ENCODE measurements at places on chromosomes 13 and 19.

DNA sequence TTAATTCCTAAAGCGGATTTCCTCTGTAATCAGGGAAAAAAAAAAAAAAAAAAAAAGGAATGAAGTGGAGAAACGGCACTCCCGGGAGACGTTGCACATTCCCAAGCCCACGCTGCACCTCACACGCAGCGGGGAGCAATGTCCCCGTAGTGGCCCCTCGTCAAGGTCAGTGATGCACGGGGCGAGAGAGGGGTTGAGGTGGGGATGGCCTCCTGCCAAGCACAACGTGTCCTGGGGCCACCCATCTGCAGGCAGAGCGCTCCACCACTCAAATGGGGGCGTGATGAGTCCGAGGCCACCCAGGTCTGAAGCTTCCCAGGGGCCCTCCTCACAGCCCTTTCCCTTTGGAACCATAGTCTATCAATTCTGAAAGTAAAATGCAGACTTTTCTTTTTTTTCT, 15.1 kb downstream of the PLK5 start:
- no peak for ATAC-seq

DNA sequence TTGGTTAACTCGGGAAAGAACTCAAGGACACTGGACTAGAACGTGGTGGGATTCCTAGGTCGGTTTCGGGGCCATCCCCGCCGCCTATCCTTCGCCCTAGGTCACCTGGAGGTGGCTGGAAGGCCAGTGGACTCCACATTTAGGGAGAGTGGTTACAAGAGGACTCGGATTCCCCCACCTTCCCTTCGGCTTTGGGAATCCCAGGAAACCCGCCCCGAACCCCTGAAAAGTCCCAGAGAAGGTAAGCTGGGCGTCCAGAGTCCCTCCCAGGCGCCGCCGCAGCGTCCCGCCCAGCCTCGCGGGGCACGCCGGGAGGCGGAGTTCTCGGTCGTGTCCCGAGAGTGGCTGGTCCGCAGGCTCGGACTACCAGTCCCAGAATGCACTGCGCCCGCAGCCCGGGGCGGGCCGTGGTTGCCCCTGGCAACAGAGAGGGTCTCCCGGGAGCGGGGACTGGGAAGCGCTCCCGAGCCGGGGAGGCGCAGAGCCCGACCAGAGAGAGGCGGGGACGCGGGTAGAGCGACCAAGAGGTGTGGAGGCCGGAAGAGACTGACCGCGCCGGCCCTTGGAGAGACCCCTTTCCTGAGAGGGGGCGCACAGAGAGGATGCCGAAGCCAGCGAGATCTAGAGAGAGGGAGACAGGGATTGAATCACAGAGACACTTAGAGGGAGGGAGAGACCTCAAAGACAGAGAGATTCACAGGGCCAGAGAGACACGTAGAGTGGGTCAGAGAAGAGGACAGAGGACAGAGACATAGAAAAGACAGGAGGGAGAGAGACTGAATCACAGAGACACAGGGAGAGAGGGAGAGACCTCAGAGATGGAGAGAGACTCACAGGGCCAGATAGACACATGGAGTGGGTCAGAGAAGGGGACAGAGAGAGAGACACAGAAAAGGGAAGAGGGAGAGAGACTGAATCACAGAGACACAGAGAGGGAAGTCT, 2.6 kb upstream of the PRKCG start:
- ATAC-seq: peak; percentile 93

DNA sequence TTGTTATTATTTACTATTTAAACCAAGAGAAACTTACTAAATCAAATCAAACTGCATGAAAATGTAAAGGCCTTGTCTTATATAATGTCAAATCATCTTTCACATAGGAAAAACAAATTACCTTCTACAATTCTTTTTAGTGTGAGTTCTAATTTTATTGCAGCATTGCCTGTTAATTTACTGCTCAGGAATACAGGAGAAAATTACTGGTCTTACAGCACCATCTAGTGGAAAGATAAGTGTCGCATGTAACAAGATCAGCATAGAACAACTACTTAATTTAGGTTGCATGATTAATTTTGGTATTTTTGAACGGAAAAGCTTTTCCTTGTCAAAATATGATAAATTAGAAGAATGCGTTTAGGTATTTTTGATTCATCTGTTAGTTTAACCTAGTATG, 502.7 kb downstream of the UQCRFS1 start:
- ATAC-seq: no peak

DNA sequence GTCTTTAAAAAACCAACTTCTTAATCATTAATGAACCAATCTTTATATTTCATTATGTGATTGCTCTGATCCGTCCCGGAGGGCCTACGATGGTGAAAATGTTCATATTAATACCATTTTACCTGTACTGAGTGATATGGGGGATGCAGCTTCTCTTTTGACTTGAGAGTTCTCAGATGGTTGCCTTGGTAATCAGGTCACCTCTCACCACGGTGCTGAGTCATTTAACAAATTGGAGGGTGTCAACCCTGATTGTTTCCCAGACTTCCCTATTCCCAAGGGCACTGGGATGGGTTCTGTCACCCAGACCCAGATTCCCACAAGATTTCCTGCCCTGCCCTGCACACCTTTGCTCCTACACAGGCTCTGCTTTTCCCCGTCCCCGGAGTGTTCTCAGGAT, 128.5 kb upstream of the TMTC4 start:
- ATAC-seq: no peak

GRCh38 chr13:104431895-104432294, 1365.7 kb upstream of the SLC10A2 start:
- ATAC-seq: no peak

GRCh38 chr13:110523838-110524540, 37.5 kb downstream of the RAB20 start:
- ATAC-seq: no peak

- no peak for ATAC-seq
Measured at GRCh38 chr19:41617941-41618730, 8.7 kb downstream of the CEACAM4 start.

- no peak for ATAC-seq
Measured at GRCh38 chr13:46032341-46032740, 20.2 kb downstream of the ZC3H13 start.

DNA sequence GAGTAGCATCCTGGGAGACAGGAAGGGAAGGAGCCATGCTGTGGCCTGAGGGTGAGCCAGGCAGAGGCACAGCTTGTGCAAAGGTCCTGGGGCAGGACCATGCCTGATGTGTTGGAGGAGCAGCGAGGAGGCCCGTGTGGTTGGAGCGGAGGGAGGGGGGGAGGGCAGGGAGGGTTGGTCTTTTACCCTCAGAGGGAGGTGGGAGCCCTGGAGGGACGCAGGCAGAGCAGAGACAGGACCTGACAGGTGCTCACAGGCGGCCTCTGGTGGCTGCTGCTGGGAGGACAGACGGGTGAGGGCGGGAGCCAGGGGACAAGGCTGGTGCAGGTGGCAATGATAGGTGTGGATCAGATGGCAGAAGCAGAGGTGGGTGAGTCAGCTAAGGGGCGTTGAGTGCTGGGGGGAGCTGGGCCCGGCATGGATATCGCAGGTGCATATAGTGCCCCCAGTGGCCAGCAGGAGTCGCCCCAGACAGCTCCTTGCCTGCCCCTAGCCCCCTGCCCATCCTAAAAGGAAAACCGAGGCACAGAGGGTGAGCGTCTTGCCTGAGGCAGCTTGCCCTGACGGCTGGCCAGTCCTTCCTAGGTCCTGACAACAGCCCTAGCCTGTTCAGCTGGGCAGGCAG, 9.8 kb upstream of the GNA15 start:
- ATAC-seq: peak; percentile 93

DNA sequence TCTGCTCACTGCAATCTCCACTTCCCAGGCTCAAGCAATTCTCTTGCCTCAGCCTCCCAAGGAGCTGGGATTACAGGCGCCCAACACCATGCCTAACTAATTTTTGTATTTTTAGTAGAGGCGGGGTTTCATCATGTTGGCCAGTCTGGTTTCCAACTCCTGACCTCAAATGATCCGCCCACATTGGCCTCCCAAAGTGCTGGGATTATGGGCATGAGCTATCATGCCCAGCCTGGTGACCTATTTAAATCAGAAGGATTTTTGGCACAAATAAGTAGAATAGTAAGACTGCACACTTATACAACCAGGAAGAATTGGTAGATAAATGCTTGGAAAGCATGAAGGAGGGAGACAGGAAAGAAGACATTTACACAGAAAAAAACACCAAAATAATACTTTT, 53.4 kb upstream of the AKAP11 start:
- ATAC-seq: no peak

GRCh38 chr13:21671620-21672286, 880 bp downstream of the FGF9 start:
- ATAC-seq: no peak

DNA sequence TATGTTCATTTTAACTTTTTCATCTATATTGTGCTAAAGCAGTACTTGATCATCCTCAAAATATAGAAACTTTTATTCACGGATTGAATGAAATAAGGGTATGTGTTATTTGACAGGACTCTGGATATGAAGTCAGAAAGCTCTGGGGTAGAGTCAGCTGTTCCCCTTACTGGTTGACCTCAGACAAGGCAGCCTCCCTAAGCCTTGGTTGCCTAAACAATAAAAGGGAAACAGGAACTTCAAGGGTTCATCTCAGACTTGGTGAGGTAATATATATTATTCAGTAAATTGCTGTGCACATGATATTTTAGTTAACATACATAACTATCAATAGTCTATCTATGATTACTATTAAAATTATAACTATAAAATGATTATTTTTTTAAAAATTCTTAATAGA, 13.6 kb downstream of the POLR1D start:
- ATAC-seq: no peak

GRCh38 chr13:28199089-28199488, 60.7 kb downstream of the PAN3 start:
- ATAC-seq: no peak

DNA sequence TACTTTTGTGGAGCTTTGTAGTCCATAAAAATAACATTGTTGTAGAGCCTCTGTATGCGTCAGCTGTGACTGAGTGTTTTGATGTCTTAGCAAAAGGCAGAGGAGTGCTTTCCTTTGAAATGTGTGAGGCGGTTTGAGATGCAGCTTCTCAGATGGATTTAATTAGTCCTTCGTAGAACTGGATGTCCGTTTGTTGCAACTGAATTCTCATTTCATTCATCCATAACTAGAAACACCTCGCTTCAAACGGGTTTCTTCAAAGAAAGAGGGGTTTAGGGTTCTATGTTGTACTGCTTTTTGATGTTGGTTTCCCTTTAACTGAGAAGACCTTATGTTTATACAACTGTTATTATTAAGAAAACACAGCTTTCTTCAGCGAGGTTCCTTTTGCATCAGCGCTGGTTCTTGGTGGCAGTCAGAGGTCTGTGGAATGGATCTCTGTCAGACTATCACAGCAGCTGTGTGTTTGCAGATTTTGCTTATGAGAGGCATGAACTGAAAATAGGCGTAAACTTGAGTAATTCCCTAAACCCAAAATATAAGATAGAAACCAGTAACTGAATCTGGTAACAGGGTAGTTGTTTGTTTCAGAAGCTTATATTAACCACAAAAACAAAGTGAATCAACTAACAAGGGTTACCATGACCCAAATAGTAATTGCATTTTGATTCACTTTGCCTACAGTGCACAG, 194.4 kb downstream of the GGACT start:
- ATAC-seq: peak; percentile 82

GRCh38 chr19:20416661-20417060, 148.9 kb downstream of the ZNF737 start:
- no peak for ATAC-seq

- ATAC-seq: no peak
Measured at GRCh38 chr13:67004511-67004910, 225.6 kb downstream of the PCDH9 start.

- ATAC-seq: no peak
Measured at GRCh38 chr13:98415326-98416070, 161.4 kb downstream of the STK24 start.

DNA sequence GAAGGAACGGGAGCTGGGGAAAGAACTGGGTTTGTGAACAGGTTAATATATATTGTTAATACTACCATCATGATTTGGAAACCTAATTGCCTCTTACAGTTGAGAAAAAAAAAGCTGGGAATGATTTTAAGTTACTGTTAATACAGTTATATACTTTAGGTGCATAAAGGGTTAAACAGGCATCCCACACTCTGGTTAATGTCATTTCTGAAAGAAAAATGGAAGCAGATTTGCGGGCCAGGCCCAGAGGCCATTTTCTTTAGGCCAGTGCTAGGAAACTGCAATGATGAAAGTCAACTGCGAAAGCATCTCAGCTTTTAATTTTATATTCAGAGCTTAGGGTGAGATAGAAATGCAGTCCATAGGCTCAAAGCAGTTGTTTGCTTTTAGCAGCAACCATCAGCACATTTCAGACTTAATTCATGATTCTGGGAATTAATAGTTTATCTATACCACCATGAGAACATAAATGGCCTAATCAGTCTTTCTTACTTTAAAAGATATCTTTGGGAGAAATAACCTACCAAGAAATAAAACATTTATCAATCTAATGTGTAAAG, 592.8 kb downstream of the GPC6 start:
- no peak for ATAC-seq

- ATAC-seq: no peak
Measured at GRCh38 chr19:55189403-55189835, 9.3 kb upstream of the SYT5 start.

DNA sequence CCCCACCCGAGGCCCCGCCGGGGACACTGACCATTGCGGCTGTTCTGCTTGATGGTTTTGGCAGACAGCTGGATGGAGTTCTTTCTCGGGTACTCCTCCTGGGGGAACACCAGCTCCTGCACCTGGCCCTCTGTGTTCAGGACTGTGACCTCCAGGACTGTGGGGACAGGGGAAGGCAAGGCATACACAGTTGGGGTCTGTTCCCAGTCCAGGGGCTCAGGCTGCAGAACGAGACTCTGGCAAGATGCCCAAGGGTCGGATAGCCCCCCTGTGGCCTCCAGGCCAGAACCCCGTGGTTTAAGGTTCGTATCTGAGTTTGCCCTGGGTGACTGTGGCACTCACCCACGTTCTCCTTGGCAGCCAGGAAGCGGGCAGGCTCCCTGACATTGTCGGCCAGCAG, 22.7 kb upstream of the ASF1B start:
- ATAC-seq: no peak

GRCh38 chr19:47028195-47028601, 8.6 kb downstream of the NPAS1 start:
- ATAC-seq: no peak

- no peak for ATAC-seq
Measured at GRCh38 chr13:74825152-74825937, 656.6 kb downstream of the TBC1D4 start.

DNA sequence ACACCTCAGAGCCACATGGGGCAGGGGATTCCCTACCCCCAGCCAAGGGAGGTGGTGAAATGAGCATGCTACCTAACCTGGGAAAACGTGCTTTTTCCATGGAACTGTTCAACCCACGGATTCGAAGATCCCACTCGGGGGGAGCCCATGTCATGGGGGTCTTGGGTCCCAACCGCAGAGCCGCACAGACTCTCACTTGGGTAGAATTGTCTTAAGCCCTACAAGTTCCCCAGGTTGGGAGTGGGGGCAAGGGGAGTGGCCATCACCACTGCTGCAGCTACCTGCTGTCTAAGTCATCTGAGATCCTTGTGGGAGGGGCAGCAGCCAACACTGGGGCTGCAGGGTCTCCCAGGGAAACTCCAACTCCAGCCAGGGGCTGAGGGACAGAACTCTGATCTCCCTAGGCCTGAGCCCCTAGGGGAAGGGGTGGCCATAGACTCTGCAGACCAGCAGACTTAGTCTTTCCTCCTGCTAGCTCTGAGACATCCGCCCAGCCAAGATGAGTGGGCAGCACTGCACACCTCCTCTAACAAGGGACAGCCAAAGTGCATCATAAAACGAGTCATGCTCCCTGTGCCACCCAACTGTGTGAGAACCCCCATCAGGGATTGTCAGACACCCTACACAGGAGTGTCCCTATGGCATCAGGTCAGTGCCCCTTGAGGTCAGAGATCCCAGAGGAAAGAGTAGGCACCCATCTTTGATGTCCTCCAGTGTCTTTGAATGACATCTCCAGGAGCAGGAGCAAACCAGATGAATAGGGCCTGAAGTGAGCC, 610.4 kb upstream of the SLITRK6 start:
- no peak for ATAC-seq

Measured in activated T-helper 17 cell treated with anti-CD3 and anti-CD28 coated beads, Interleukin-2, amount 50 U/mL, for 72 hours (primary cell).